IMR-90 (cell line): ENCODE measurements at places on chromosomes 1 and 21. TPM values are rescaled to one million over a fixed set of nuclear protein-coding genes. Genes with fewer than 3 reads are reported as not detected.
A peak's percentile ranks its signal among the peaks of the same experiment; 100 is the strongest.

Gene LCE2A
- 0.24 and 0.50 TPM in 2 replicates for polyA plus RNA-seq

Gene SZRD1
- 140 and 149 TPM in 2 replicates for polyA plus RNA-seq

Gene DDAH1
- 78.0 and 89.0 TPM in 2 replicates for polyA plus RNA-seq

Gene NUDT4B
- polyA plus RNA-seq = 9.5 and 10.6 TPM in 2 replicates

Gene ZNF593OS
- polyA plus RNA-seq = not detected in 2 replicates

- DNase-seq = no peak
These were observed 46.8 kb downstream of the PKNOX1 start for GRCh38 chr21:43021191-43021590.

DNA sequence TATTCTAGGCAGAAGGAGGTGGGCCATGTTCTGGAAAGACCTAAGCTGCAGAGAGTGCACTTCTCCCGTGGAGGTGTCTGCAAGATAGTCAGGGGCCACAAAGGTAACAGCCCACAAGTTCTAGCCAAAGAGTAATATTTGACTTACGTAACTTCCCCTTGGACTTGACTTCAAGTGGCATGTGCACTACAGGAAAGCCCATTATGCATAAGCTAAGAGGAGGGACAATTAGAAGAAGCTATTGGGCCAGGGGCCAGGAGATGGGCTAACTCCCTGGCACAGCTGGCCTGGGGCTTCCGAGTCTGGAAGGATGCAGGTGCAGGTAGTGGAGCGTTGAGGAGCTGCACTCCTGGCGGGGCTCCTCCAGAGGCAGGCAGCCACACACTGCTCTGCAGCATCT, 58.3 kb downstream of the ERG start:
- no peak for DNase-seq

DNA sequence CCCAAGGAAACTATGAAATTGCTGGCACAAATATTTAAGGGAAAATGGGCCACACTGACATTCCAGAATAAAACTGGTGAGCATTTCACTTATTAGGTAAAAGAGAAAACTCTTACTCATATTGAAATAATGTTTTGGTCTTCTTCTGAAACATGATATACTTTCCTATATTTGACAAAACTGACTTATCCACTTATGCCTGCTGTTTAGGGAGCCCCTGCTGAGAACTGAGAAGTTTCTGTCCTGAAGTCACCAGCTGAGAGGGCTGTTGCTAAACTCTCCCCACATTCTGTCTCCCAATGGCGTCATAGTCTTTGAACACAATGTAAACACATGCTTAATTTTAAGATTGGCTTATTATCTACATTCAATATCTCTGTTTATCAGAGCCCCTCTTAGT, 46.8 kb upstream of the ZC3H11B start:
- peak; percentile 80 for DNase-seq

GRCh38 chr1:7940745-7941436, at the start of gene TNFRSF9:
TNFRSF9 (minus strand) TSS chr1:7940839; CDS start chr1:7939994, 845 bp downstream.
- DNase-seq = peak; percentile 54

- peak; percentile 88 for DNase-seq
These were observed 17.3 kb downstream of the PI4KB start for GRCh38 chr1:151309811-151310323.
